ENCODE measurements at places on chromosomes 1 and 21.

DNA sequence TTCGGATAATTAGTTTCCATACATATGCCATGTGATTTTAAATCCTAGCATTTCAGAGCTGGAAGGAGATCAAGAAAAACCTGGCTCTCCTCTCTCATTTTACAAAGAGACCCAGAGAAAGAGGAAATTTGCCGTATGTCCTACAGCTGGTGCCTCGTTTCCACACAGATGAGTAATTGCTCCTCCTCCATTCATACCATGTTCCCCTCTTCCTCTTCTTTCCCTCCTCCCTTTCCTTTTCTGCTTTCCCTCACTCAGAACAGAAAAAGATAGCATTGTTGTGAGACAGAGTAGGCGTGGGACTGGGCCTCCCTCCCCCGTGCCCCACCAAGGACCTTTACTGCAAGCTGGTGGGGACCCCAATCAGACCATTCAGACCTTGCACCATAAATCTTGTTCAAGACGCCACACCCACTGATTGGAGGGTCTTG, 13.7 kb upstream of the SLC44A3 start:
- no peak for DNase-seq

GRCh38 chr1:230249695-230250480, 176.2 kb downstream of the PGBD5 start:
- no peak for DNase-seq

DNA sequence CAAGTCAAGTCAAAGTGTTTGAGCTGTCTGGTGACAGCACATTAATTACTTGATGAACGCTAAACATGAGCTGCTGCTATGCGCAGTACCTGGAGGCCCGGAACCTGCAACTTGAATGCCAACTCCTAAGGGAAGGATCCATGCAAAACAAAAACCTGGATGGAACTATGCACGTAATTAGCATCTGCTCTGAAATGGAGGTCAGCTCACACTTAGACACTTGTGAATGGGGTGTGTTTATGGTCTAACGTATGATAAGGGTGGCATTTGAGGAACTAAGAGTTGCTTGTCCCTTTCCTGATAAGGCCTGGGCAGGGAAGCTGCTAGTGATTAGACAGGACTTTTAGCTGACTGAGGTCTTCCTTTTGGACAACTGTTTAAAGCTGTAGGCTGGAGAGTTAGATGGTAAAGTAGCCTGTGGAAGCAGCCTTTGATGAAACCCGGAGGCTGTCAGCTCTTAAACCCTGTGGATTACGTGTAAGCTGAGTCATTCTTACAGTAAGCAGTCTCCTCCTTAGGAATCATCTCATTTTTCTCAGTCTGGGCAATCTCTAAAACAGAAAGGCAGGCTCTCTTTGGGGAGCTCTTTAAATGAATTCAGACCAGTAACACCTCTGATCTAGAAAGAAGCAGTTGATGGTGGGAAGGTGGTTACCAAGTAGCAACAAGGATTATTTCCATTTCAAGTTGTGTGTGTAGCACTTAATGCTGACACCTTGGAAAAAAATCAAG, 6.8 kb downstream of the TENT5C start:
- DNase-seq, result no peak

DNA sequence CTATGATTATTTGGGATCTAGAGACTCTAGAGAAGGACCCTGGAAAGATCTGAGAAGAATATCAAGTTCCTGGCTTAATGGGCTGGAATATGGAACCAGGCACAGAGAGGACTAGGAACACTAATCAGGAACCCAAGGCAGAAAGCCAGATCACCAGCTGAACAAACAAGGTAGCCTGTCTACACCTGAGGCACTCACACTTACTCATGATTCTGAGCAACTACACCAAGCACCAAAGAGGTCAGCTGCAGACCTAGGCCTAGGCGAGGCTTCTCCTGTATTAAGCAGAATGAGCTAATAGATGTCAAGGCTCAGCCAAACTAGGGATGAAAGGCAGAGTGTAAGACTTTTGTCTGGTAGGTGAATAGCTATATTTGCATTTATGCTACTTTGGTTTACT, 368.1 kb downstream of the LTN1 start:
- no peak for DNase-seq

- no peak for DNase-seq
These were observed 23.3 kb downstream of the PARK7 start for GRCh38 chr1:7984811-7985210.

DNA sequence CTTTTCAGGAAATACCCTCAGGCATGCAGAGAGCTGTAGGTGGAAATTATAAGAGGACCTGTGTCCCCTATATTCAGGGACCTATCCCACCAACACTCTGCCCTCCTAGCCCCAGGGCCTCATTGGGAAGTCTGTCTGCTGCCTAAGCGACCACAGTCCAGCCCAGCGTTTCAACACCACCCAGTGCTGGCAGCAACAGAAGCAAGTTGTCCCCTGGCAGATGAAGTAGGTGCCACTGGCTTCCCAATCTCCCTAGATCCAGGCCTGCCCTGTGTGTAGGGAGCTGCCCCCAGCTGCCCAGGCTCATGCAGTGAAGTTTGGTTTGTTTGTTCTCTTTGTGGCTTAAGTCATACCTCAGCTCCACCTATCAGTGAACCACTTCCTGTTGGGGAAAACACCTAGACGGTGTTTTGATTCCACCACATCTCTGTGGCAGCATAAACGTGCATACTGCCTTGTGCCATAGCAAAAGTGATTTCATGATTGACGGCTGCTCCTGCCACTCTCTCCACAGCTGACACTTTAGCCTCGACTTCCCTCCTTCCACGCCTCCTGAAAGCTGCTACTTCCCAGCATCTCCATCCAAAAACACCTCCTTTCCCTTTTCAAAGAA, 8.1 kb upstream of the LEFTY1 start:
- DNase-seq, result no peak

GRCh38 chr1:11486231-11487009, 7.5 kb downstream of the DISP3 start:
- DNase-seq, result no peak

DNA sequence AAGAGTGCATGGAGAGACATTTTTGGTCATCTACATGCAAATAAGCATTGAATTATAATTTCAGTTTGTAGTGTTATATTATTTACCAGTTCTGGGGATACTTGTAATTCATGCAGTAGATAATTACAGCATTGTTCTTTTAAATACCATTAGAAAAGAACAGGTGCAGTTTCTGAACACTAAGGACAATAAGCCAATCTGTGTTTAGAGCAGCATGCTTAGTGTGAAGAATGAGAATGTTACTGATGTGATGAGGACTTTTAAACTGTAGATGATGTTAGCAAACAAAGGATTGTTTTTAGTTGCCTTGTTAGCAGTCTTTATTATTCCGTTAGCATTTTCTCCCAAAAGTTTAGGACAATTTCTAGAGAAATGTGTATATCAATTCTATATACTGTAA, 348.3 kb downstream of the BRINP3 start:
- no peak for DNase-seq

DNA sequence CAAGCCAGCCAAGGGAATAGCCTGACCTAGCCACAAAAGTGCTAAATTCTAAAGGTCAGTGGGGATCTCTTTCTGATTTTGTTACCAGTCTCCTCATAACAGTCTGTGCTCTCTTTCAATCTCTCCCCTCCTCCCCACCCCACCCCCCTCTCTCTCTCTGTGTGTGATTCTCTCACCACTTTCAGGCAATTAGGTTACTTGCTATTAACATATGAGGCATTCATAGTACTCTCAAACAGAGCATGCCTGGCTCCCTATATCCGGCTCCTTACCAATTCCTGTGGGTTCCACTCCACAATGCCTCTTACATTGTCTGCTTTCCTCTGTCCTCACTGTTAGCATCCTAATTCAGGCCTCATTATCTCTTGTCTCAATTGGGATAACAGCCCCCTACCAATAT, 464.3 kb upstream of the DEPDC1 start:
- DNase-seq, result no peak

DNA sequence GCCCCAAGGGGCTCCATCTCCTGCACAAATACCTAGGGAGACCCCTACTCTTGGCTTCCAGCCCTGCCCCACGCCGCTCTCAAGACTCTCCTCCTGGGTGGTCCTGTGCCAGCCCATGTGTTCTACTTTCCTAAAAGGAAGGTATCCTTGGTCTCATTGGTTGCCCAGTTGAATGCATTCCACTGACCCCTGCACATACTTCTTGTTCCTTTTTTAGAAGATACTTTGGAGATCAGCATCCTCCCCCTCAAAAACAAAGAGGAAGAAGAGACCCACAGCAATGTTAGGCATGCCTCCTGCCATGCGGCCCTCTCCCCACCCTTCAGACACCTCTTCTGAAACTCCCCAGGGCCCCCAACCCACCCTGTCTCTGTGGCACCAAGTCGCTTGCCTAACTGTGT, 4.1 kb downstream of the SLAMF9 start:
- DNase-seq, result no peak

DNA sequence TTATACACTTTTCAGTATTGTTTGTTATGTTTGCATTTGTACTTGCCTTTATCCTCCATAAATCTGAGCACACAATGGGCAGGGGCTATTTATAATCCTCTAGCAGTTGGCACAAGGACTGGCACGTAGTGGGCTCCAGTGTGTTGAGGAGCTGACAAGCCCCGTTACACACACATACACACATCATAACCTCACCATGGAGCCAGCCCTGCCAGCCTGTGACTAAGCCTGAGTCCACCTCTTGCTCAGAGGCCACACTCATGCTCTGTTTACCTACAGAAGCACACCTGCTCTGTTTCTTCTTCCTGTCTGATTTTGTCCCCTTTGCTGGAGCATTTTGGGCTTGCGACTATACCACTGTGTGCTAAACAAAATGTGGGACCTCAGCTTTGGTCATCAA, 64.5 kb upstream of the SPATA6 start:
- no peak for DNase-seq

- no peak for DNase-seq
These were observed 387.2 kb upstream of the VAMP3 start for GRCh38 chr1:7383671-7384520.

GRCh38 chr1:236753516-236753915, 41.6 kb upstream of the MTR start:
- DNase-seq, result no peak

GRCh38 chr1:173478094-173478674, 1.0 kb downstream of the PRDX6 start:
- DNase-seq, result no peak

DNA sequence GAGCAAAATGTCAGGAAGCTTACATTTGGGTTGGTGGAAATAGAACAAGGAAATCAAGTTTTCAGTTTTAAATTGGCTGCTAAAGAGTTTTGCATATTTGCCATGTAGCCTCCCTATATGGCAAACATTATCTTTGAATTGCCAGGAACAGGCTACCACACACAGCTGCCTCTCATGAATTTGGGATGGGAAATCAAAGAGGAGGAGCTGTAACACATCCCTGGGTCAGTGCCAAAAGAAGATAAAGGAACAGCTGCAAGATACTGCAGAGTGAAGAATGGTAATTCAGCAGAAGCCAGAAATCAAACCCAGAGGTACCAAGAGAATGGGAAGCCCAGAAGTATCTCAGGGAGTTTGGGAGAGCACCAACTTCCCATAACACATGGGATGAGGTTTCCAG, 18.6 kb upstream of the RASAL2 start:
- DNase-seq, result no peak

- DNase-seq, result no peak
These were observed 7.6 kb upstream of the ERG start for GRCh38 chr21:38505654-38506523.

- no peak for DNase-seq
These were observed 1.2 kb downstream of the OLIG2 start for GRCh38 chr21:33026878-33027400.

- DNase-seq, result no peak
These were observed 33.2 kb downstream of the MSTO1 start for GRCh38 chr1:155643230-155643629.

- no peak for DNase-seq
These were observed 9.4 kb upstream of the UAP1 start for GRCh38 chr1:162551969-162552683.

DNA sequence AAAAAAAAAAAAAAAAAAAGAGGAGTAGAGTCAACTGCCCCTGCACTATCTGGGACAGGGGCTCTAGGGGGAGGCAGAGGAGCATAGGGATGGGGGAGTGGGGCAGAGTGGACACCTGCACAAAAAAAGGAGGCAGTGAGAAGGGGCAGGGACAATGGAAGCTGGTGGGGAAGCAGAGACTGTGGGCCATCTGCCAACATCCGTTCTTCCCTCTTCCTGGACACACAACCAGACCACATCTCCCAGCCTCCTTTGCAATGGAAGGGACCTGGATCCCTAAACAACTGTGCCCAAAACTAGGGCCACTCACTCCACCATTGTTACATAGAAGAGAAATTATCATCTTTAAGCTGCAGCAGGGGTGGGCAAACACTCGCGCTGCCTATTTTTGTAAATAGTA, 38.4 kb downstream of the NEK2 start:
- DNase-seq, result no peak

GRCh38 chr1:176799327-176799726, 336.4 kb downstream of the PAPPA2 start:
- DNase-seq, result no peak

DNA sequence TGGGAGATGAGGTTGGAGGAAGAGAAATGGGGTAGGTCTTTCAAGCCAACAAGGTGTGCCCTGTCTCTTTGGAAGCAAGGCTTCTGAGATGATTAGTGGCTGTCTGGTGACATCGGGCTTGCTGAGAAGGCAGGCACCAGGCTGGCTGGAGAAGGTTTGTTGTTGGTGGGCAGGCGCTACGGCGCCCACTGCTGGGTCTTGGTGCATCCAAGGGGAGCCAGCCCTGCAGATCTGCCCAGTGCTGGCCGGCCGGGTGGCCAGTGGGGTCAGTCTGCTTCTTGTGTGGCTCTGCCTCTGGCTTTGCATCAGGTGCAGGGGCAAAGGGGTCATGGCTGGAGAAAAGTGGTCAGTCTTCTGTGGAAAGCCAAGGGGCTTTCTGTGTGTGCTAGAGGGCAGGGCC, 126.2 kb downstream of the TLR5 start:
- DNase-seq, result no peak

DNA sequence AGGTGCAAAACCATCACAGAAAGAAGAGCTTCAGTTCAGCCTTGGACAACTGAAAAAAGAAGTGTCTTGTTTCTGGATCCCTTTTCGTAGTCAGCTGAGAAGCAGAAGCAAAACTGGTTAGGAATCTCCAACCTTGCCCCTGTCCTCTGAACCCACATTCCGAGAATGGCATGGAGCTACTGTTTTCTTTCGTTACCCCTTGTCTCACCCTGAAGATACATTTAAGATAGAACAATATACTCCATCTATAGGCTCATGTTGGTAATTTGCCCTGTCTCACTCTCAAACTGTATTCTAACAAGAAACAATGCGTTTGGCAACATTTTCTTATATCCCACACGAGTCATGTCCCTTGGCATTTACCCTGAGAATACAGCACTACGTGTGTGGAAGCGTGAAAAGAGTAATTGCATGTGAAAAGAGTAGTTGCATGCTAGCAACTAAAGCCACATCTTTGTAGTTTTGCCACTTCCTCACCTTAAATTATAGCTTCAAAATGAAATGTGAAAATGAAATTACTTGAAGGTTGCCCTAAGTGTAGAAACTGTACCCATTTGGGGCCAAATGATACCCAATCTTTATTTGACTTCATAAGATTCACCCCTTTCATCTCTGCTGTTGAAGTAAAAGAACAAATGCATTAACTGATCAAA, 5.3 kb downstream of the SLAMF7 start:
- no peak for DNase-seq

Data from stimulated activated CD4-positive, alpha-beta T cell treated with anti-CD3 and anti-CD28 coated beads, Interleukin-4, amount 100 ng/mL, for 48 hours (primary cell).